ENCODE measurements at places on chromosomes 7 and 10.

GRCh38 chr7:33667196-33667595 lies 238.1 kb upstream of the BMPER start:
- no peak for DNase-seq

DNA sequence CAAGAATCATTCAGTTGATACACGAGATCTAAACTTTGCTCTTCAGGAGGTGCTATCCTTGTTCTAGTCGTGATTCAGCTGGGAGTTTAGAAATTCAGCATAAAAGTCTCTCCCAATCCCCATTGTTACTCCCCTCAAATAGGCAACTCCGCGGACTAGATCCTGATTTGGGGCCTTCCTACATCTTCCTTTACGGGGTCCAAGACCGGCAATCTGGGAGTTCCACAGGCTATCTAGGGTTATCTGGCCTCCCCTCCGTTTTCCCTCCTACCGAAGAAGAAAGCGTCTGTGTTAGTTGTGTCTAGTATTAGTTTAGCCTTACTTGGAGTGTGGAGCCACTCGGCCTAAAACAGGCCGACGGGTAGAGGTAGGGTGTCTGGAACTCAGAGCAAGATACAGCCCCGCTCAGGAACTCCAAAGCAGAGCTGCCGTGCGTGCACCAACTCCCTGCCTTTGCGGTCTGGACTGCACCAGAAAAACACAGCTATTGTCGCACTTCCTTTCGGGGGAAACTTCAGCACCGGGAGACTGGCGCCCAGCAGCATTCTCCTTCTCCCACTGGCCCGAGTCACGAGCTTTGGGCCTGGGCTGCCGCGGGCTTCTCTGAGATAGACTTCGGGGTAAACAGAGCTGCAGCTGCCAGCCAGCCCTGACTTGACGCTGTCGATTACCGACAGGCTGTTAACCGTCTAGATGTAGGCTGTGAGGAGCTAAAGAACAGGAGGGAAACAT lies 1.5 kb upstream of the DLX5 start:
- DNase-seq, result no peak

GRCh38 chr7:80533287-80533686 lies 21.4 kb upstream of the GNAT3 start:
- DNase-seq, result no peak

DNA sequence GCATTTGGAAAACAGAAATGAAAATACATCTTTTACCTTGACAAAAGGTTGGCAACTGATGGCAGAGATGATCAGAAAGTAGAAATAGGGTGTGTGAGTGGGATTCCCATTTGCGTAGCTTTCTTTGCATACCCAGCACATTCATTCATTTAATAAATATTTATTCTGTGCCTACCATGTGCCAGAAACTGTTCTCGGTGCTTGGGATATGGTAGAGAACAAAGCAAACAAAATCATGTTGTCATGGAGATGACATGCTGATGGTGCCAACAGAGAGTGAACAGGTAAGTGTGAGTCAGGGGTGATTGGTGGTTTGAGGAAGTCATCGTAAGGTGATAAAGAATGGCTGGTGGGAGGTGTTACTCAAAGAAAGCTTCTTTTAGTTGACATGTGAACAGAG lies 45.4 kb downstream of the CACNB2 start:
- DNase-seq, result no peak

DNA sequence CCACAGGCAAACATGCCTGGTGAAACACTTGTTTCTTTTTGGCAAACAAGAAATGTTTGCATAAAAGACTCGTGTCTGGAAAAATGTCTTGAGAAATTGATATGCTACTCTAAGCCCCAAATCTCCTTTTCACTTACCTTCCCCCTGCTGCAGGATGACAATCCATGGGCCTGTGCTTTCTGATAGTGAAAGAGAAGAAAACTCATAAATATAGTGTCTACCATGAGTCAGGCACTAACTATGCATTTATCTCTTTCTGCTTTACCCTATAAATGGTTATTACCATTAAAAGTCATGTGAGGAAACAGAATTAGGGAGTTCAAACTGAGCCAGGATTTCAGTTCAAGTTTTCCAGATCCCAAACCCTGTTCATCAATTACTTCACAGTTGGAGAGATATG lies 6.6 kb upstream of the TARP start:
- DNase-seq, result no peak

- DNase-seq, result no peak
Observed at GRCh38 chr10:113359655-113360054, 193.2 kb upstream of the HABP2 start.

- no peak for DNase-seq
Observed at GRCh38 chr7:133292631-133293030, 39.8 kb downstream of the EXOC4 start.

- DNase-seq, result no peak
Observed at GRCh38 chr7:608361-608760, 88.7 kb upstream of the PDGFA start.

DNA sequence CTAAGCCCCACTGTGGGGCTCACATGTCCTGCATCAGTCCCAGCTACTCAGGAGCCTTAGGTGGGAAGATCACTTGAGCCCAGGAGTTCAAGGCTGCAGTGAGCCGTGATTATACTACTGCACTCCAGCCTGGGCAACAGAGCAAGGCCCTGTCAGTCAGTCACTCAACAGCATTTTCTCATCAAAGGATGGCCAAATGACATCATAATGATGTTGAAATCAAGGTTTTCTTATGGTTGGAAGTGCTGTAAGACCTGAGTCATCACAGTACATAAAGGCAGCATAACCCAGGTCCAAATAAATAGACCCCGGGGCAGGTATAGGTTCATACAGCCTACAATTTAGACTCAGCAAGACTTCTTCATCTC lies 341.1 kb downstream of the PARD3 start:
- no peak for DNase-seq

- no peak for DNase-seq
Observed at GRCh38 chr7:33887266-33887975, 17.9 kb upstream of the BMPER start.

GRCh38 chr10:97065686-97066660 lies 119.8 kb downstream of the SLIT1 start:
- DNase-seq, result no peak

GRCh38 chr7:152176797-152177196 lies 151.3 kb downstream of the GALNT11 start:
- no peak for DNase-seq

- no peak for DNase-seq
Observed at GRCh38 chr10:30820261-30820991, 190.9 kb upstream of the LYZL2 start.

GRCh38 chr10:53886325-53887300 lies 914.4 kb downstream of the PCDH15 start:
- DNase-seq, result no peak

- no peak for DNase-seq
Observed at GRCh38 chr7:47500103-47500563, 81.8 kb downstream of the TNS3 start.

GRCh38 chr7:158819571-158820203 lies 9.6 kb downstream of the ESYT2 start:
- no peak for DNase-seq

GRCh38 chr10:33966946-33967345 lies 632.5 kb upstream of the NRP1 start:
- DNase-seq, result no peak

DNA sequence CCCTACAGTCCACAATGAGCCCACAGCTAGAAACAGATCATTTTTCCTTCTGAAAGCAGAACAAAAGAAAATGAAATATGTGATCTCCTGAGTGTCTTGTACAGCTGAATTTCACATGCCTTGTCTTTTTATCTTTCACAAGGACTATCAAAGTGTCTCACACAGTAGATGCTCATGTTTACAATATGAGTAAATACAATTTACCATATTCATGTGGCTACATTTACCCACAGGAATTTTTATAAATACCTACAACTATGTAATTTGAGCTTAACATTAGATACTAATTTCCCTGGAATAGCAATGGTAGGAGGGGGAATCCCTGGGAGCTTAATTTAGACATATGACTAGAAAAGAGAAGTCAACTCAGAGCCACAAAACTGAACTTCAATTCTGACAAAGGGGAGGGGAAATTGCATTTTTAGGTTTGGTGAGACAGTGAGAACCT lies 186.2 kb downstream of the MACC1 start:
- no peak for DNase-seq

GRCh38 chr10:125023255-125023654 lies 81.3 kb downstream of the ZRANB1 start:
- no peak for DNase-seq

GRCh38 chr7:66586181-66586580 lies 42.5 kb upstream of the KCTD7 start:
- no peak for DNase-seq

DNA sequence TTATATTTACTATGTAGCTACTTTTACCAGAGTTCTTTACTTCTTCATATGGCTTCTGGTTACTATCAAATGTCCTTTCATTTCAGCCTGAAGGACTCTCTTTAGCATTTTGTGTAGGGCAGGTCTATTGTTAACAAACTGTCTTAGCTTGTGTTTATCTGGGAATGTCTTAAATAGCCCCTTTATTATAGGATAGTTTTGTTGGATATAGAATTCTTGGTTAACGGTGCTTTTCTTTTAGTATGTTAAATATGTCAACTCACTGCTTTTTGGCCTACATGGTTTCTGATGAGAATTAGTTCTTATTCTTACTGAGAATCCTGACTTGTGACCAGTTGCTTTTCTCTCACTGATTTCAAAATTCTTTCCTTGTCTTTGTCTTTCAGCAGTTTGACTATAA lies 169.0 kb downstream of the ADK start:
- no peak for DNase-seq

DNA sequence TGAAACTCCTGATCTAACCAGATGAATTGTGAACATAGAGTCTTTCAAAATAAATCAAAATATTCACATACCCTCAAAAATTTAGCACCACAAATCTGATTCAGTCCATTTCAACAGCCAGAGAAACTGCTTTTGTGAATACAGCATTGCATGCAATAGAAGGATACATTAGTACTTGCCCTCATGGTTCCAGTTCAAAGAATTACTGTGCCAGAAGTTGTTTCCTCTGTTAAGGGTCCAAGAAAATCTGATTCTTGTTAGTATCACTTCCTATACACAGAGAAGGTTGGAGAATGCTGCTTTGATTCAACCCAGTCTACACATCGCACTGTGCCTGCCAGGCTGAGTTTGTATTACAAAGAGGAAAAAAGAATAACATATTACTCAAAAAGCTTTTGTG lies 115.6 kb downstream of the TFEC start:
- no peak for DNase-seq

DNA sequence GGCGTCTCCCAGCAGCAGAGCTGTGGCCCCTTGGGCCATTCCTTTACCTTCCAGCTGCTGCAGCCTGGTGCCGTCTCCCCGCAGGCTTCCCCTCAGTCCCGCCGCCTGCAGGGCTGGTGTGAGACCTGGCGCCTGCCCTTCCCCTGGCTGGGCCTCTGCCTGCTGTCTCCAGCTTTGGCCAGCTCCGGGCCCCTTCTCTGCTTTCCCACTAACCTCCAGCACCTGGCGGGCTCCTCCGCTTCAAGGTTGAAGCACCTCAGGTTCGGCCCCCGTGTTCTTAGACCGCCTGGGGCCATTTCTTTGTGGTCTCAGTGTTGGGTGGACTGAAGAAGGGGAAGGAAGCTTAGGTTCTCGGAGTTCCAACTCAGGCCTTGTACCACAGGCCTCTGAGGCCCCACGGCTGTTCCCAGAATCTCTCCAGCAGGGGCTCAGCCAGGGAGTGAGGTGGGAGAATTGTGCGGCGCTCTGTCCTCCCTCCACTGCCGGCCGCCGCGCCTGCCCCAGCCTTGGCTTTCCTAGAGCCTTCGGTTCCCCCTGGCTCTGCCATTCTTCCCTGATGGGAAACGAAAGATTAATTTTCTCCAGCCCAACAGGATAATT lies 30.3 kb downstream of the GBX1 start:
- no peak for DNase-seq

DNA sequence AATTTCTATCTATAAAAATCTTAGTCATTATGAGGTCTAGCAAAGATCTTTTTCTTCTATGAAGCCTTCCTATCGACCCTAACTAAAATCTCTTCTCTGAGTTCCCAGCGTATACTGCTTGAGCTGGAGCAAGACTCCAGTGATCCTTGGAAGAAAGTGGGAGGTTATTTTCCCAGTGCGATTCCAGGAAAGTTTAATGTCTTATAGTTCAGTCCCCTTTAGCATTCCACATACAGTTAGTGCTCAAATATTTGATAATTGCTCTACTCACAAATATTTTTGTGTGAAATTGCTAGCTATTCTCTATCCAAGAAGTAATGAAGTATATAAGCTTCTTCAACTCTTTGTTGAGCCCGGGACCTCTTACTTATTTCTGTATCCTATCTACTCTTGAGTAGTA lies 47.7 kb downstream of the ZEB1 start:
- DNase-seq, result no peak

- no peak for DNase-seq
Observed at GRCh38 chr7:108327353-108327752, 128.9 kb downstream of the NRCAM start.

DNA sequence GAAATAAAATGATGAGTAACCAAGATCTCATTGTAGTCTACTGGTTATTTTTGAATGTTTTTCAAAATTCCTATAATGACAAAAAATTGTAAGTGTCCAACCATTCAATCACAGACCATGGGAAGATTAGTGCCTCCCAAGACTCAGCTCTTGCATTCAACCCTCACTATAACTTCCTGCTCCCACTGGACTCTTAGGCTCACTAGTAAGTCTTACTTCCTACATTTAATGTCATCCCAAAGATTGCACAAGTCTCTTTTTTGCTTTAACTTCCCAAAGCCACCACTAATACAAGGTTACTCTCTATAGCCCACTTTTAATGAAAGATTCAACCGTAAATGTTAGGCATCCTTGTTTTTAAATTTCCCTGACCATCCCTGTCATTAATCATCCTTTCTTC lies 111.9 kb upstream of the NRBF2 start:
- DNase-seq, result no peak
